ENCODE measurements at places on chromosomes 6 and 20.
A peak's percentile ranks its signal among the peaks of the same experiment; 100 is the strongest.

- DNase-seq, result no peak
Observed at GRCh38 chr6:149164199-149164750, 153.2 kb upstream of the TAB2 start.

DNA sequence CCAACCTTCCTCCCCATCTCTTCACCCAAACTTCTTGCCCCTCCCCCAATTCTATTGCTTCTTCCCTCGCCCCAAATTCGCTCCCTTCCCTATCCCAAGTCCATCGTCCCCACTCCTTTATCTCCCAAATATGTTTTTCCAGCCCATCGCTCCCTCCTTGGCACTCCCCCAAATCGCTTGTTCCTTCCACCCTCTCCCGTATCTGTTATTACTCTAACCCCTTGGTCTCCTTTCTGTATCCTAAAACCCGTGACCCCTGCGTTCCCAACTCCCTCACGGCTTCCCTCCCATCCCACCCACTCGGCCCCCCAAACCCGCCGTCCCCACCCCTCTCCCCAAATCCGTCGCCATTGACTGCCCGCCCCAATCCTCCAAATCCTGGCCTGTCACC lies 584 bp downstream of the MTCH1 start:
- no peak for DNase-seq

GRCh38 chr6:32868257-32868788 lies 14.3 kb downstream of the PSMB9 start:
- peak; percentile 73 for DNase-seq

- DNase-seq, result no peak
Observed at GRCh38 chr20:48360342-48360975, 467.3 kb downstream of the PREX1 start.

GRCh38 chr20:13299401-13299800 lies 78.3 kb downstream of the ISM1 start:
- no peak for DNase-seq

DNA sequence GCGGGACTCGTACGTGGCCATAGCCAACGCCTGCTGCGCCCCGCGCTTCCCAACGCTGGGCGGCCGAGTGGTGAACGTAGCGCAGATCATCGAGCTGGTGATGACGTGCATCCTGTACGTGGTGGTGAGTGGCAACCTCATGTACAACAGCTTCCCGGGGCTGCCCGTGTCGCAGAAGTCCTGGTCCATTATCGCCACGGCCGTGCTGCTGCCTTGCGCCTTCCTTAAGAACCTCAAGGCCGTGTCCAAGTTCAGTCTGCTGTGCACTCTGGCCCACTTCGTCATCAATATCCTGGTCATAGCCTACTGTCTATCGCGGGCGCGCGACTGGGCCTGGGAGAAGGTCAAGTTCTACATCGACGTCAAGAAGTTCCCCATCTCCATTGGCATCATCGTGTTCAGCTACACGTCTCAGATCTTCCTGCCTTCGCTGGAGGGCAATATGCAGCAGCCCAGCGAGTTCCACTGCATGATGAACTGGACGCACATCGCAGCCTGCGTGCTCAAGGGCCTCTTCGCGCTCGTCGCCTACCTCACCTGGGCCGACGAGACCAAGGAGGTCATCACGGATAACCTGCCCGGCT lies 3.4 kb downstream of the SLC32A1 start:
- DNase-seq, result no peak

DNA sequence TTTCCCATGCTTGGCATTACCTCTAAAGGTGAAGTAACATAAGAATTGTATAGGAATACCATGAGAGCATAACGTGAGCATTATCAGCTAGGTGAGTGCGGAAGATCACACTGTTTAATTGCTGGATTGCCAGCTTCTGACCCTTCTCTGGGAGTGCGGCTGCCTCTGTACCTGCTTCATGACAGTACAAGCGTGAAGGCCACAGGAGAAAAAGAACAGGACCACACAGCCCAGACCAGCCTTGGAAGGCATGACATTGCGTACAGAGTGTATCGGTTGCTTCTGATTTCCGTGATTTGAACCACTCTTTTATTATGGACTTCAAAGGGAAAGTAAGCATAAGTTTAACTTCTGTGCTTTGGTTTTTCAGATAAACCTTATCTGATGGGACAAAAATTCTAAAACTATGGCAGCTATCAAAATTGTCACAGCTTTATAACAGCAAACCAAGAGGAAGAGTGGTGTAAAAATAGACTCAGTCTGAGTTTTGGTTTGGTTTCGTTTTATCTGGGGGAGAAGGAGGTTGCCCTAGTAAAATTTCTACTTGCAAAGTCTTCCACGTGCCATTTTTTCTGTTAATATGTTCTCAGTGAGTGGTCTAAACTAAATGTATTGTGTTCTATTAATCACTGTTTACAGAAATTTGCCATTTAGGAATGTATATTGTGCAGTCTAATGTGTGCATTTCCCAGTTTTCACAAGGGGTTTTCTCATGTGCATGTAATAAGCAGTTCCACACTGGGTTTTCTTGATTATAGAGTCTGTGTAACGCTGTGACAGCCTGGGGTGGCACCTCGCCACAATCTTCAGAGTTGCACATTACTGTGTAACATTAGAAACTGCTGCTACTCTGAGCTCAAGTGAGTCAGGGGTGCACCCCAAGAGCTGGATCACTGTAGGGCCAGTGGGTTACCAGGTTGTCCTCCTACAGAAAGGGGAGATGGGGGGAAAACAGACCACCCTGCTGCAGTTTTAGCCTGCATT lies 97.3 kb downstream of the RPP40 start:
- DNase-seq, result no peak

GRCh38 chr20:41426086-41426830 lies 59.6 kb upstream of the EMILIN3 start:
- no peak for DNase-seq

GRCh38 chr6:11486959-11487358 lies 50.6 kb upstream of the TMEM170B start:
- DNase-seq, result no peak

DNA sequence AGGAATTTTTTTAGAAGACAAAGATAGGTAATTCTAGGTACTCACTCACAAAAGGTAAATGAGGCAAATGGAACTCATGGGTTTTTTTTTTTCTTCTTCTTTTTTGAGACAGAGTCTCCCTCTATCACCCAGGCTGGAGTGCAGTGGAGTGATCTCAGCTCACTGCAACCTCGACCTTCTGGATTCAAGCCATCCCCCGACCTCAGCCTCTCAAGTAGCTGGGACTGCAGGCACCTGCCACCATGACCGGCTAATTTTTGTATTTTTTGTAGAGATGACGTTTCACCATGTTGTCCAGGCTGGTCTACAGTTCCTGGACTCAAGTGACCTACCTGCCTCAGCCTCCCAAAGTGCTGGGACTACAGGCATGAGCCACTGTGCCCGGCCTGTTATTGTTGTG lies 126.1 kb downstream of the LRRC1 start:
- no peak for DNase-seq

DNA sequence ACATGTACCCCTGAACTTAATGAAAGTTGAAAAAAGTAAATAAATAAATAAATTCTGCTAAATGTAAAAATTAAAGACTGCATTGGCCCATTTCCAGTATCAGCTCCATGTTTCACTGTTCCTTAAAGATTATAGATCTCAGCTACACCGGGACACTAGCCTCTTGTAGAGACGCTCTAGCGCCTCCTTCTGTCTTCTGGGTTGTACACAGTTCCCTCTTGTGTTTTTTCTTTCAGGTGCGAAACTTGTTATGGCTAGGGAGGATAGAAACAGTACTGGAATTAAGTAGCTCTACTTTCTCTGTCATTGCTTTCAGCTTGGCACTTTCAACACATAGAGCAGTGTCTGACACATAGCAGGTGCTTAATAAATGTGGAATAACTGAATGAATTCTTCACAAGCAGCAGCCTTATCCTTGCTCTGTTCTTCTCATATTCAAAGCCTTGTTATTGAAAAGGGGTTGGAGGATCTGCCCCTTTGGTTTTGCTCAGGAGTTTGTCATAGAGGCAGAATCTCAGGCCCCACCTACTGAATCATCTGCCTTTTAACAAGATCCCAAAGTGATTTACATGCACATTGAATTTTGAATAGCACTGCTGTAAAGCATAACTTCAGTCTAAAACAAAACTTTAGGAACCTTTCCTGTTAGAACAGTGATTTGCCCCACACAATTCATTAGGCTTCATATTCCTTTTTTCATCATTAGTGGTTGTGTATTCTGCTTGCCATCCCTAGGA lies 92.3 kb downstream of the FIG4 start:
- peak; percentile 18 for DNase-seq

DNA sequence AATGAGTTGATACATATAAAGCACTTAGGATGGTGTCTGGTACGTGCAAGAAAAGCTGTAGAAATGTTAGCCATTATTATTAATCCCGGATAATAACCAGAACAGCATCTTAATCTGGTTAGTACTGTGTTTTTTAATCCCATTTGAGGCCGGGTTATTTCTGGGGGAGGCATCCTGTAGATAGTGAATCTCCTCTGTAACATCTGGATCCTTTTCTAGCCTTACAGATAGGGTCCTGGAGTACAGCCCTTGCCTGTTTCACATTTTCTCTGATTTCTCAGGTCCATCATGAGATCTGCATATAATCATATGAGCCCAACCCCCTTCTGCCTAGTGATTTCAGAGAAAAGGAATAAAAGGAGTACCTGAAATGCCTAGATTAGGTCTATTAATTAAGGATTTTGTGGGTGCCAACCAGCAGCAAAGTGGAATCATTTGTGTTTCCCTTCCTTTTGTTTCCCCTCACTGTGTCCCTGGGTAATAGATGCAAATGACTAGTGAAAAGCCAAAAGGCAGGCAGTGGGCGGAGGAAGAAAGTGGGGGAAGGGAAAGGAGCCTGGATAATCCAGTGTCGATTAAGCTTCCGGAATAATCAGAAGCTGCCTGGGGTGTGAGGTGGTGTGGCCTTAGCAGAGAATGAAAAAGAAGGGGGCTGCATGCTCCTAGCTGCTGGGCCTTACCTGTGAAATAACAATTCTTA lies 88.9 kb downstream of the SOBP start:
- DNase-seq, result no peak

- no peak for DNase-seq
Observed at GRCh38 chr6:72048080-72048479, 161.7 kb downstream of the RIMS1 start.

GRCh38 chr6:89360415-89360999 lies 8.0 kb upstream of the UBE2J1 start:
- DNase-seq, result no peak

GRCh38 chr6:2651536-2651935 lies 99.2 kb downstream of the MYLK4 start:
- no peak for DNase-seq

- DNase-seq, result no peak
Observed at GRCh38 chr6:155314773-155315515, 660 bp upstream of the TFB1M start.

- DNase-seq, result peak; percentile 56
Observed at GRCh38 chr20:50014570-50015562, 32.1 kb downstream of the SNAI1 start.

GRCh38 chr6:137762168-137763090 lies 104.6 kb upstream of the TNFAIP3 start:
- no peak for DNase-seq

DNA sequence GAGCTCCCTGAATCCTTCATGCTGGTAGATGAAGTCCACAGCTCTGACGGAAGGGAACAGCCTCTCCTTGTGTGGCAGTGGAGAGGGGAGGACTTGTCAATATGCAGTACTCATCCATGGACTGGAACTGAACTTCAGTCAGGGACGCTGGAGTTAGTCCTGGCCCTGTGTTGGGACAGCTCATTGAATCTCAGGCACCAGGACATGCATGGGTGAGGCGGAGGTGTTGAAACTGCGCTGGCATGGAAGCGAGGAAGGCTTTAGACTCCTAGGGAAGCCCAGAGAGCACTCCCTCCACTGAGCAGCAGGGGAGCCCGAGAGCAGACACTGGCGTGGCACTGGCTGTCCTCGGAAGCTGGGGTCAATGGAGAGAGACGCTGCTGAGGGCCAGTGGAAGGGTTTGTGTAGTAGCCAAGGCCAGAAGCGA lies 161.3 kb upstream of the GGTLC1 start:
- DNase-seq, result peak; percentile 67

- DNase-seq, result no peak
Observed at GRCh38 chr6:8057263-8057662, 6.9 kb downstream of the BLOC1S5 start.

- DNase-seq, result no peak
Observed at GRCh38 chr6:72755752-72756151, 133.9 kb downstream of the KCNQ5 start.

DNA sequence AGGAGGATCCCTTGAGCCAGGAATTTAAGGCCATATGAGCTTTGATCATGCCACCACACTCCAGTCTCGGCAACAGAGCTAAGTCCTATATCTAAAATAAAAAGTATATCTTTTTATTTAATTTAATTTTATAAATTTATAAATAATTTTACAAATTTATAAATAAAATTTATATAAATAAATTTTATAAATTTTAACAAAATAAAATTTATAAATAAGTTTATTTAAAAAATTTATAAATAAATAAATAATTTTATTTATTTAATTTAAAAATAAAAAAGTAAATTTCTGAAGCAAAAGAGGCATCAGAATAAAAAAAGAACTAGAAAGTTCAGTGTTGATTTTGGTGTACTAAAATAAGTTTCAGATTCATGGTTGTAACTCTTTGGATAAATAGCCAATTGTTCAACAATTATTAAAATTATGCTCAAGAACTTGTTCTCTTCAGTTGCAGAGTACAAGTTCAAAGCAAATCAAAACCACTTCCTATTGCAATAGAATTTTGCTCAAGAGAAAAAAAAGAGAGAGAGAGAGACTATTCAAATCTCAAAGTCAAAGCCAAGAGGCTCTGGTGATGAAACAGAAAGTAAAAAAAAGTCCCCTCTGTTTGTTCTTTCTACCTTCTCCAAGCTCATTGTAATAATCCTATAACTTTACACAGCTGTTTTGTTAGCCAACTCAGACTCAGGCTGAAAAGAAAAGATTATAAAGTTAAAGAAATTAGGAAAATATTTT lies 547.5 kb upstream of the ADGRB3 start:
- DNase-seq, result no peak

DNA sequence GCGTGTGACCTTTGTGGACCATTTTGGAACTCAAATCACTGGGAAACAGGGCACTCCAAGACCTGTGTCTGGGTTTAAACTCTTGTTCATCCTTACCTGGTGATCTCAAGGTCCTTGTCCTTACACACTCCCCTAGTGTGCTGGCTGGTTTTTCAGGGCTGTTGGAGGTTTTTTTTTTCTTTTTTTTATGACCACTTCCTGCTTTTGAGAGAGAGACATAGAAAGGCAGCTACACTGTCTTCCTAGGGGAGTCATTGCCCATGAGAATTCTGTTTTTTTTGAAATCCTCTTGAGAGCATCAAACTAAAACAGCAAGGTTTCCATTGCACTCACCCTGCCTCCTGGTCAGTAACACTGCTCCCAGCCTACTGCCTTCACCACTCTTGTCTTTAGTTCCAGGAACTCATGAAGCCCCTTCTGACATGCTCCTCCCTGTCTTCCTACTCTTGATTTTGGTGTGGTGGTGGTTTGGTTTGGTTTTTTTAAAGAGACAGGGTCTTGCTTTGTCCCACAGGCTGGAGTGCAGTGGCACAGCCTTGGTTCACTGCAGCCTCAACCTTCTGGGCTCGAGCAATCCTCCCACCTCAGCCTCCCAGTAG lies 28.6 kb downstream of the PRPH2 start:
- no peak for DNase-seq

- no peak for DNase-seq
Observed at GRCh38 chr20:64049878-64050260, 430 bp upstream of the SOX18 start.

Measured in endothelial cell (in vitro differentiated cells).